ENCODE measurements at places on chromosomes 1 and 21.

DNA sequence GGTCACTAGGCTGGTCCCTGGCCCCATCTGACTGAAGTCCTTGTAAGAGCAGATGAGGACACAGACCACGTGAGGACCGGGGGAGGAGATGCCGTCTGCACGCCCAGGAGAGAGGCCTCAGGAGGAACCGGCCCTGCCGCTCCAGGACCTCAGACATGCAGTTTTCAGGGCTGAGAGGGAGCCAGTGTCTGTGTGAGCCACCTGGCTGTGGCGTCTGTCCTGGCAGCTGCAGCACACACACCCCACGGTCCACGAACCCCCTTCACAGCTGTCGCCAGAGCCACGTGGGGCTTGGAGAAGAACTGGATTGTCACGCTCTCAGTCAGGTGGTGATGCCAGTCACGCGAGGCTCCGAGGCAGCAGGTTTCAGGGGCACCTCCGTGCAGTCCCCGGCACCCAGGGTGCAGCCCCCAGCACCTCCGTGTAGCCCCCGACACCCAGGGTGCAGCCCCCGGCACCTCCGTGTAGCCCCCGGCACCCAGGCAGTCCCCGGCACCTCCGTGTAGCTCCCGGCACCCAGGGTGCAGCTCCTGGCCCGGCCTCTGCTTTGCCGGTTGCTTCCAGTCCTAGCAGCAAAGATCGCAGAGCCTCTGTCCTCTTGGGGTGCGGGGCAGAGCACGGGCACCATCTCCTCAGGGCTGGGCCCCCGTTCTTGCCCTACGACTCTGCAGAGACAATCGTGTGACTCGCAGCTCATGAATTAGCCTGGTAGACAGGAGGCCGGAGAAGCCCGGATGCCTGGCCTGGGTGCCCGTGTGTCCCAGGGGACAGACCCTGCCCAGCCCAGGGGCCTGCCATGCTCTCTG, 19.0 kb upstream of the SUMO3 start:
- no peak for DNase-seq

- DNase-seq = no peak
Measured at GRCh38 chr1:43664369-43664768, 14.4 kb downstream of the KDM4A start.

GRCh38 chr1:158607296-158607695, 2.2 kb downstream of the OR10Z1 start:
- no peak for DNase-seq

DNA sequence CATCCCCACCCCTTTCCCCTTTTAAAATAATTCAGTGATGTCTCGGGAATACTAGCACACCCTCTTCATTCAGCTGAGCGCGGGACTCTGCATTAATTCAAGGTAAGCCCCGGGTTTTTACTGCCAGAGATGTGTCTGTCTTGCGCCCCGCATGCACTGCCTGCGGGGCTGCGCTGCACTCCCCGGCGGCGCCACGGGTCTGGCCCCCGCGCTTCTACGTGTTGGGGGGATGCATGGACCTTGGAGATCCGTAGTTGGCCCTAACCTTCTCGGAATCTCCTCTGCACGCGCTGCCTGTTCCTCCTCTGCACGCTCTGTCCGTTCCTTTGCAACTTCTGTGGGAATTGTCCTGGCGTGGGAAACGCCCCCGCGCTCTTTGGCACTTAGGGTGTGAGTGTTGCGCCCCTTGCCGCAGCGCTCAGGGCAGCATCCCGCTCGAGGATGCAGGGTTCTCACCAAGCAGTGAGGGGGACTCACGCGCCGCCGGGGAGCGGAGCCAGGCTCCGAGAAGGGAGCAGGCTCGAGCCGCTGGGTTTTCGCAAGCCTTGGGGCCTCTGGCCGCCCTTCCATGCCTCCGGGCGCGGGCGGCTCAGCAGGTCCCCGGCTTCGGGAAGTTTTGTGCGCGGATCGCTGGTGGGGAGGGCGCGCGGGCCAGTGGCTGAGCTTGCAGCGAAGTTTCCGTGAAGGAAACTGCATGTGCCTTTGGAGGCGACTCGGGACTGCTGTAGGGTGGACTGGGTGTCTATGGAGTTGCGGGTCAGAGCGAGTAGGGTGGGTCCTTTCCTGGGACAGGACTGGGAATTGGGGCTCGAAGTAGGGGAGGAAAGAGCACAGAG, 165.1 kb upstream of the CACNA1E start:
- DNase-seq = no peak

GRCh38 chr1:65630855-65631254, 161.8 kb upstream of the PDE4B start:
- DNase-seq = no peak

DNA sequence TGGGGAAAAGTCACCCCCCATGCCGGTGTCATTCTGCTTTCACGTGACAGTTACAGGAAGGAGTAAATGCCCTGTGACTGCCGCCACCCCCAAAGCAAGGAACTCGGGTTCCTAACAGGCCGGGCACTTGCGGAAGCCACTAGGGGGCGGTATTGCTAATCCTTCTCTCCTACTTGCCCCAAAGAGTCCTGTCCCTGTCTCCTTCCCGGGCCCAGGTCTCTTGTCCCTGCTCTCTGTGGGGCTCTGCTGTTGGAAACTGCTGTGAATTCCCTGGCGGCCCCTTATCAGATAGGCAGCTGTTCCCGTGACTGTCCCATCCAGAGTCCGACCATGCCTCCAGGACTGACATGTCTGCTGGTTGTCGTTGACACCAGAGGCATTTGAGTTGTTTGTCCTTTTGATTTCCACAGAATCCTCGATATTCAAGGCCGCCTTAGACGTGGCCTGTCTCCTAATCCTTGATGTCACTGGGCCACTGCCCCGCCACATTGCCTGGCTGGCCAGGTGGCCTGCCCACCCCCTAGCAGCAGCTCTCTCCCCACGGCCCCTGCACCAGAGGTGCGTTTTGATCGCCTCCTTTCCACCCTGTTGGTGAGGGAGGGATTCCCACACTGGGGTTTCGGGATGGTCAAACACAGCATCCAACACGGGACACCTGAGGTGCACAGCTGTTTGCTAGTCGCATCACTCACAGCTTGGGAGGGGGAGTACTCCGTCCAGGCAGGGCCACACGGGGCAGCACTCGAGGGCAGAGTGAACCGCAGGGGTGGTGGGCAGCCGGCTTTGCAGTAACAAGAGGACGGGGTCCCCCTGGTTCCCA, 37.3 kb downstream of the CHAF1B start:
- no peak for DNase-seq

DNA sequence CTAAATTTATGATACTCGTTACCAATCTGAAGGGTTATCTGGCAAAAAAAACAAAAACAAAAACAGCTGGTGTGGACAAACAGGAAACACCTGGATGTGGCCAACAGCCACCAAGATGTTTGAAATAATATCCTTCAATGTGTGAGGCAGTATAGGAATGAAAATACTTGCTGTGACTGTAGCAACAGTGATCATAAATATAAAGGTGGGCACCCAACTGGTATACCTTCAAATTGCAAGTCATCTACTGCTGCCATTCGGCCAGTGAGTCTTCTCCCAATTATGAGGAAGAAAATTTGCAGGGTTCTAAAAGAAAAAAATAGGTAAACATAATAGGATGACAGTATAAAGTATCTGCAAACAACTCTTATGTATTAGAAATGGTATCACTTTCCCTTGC, 916 bp downstream of the YIPF1 start:
- DNase-seq = no peak

GRCh38 chr1:184164536-184164935, 113.0 kb downstream of the TSEN15 start:
- no peak for DNase-seq

- DNase-seq = no peak
Measured at GRCh38 chr1:237702161-237702560, 188.6 kb downstream of the ZP4 start.

GRCh38 chr1:235266325-235266724, 61.7 kb downstream of the ARID4B start:
- no peak for DNase-seq

DNA sequence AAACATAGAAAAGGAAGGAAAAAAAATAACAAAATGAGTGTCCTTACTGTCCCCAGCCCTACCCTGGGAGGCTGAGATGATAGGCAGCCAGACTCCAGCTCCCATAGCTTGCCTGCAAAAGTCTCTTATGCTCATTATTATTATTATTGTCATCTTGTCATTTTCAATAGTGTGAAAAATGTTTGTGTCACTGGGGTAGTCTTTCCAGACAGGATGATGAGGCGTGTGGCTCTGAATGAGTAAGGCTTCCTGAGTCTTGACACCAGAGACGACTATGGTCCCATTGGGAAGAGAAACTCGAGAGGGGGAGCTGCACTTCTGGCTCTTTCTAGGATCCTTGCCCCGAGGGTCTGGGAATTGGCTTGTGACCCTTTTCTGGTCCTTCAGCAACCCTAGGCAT, 1.1 kb upstream of the CYB561D1 start:
- no peak for DNase-seq

GRCh38 chr1:116513956-116514355, 56.9 kb downstream of the CD58 start:
- no peak for DNase-seq

GRCh38 chr1:41025979-41026819, 4.7 kb upstream of the SLFNL1 start:
- no peak for DNase-seq

DNA sequence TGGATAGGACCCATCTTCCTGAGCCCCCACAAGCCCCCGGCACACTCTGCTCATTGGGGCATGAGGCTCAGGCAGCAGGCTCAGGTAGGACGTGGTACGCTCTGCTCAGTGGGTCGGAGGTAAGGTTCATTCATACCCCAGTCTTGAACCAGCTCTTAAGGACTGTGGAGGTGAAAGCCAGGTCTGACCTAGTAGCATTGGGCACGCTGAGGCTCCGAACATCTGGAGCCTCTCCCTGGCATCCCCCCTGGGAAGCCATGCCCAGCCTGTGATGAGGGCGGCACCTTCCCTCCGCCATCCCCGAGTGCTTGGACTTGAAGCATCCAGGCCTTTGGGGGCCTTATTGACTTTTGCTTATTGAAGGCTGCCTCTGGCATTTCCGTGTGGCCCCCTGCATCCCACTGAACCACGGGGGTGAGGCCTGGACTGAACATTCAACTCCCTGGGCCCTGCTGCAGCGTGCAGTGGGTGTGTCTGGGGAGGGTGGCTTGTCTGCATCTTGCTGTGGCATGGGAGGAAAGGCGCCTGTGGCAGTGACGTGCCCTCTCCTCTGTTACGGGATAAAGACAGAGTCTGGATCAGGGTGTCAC, 50.0 kb downstream of the FAAP20 start:
- DNase-seq = no peak

Data from occipital lobe (tissue), 3 donors.